ENCODE measurements at places on chromosomes 2 and 18.

DNA sequence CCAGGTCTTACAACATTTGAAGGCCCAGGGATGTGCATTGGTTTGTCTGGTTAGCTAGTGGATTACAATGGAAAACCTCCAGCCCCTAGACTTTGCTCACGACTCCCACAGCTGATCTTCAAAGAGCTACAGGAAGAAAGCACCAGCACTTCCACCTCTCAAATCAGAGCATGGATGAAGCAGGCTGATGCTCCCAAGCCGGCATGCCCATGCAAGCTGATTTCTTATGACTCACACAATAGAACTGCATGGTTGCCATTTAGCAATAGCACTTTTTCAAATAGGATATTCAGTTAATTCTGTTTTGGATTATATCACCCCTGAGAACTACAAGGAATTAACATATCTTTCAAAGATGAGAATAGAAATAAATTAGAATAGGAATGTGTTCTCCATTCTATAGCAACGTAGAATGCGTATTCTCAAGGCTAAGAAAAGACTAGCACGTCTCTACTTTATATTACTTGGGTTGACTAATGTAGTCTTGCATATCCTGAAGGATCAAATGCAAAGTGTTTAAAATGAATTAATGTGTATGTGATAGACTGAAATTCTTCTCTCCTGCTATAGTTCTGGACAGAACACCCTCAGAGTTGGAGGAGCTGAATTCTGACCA is 292.4 kb downstream of the TRIB2 start:
- DNase-seq: no peak

DNA sequence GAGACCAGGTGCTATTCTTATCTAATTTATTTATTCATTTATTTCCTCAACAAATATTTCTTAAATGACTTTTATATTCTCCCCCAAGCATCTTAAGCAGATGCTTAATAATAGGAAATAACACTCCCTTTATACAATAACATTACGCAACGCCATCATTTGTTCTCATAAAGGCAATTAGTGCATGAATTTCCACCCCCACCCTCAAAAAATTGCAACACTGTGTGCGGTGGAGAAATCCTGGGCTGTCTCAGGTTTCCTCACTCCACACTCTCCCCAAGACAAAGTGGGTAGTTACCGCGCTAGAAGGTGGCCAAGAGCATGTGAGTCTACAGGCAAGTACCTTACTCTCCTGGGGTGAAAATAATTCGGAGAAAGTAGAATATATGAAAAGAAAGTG is 37.0 kb upstream of the CTDP1 start:
- no peak for DNase-seq

- DNase-seq: no peak
Observed at GRCh38 chr2:64727013-64727767, 73.5 kb upstream of the SERTAD2 start.

GRCh38 chr2:172361840-172362239 is 65.5 kb upstream of the ITGA6 start:
- DNase-seq: no peak

DNA sequence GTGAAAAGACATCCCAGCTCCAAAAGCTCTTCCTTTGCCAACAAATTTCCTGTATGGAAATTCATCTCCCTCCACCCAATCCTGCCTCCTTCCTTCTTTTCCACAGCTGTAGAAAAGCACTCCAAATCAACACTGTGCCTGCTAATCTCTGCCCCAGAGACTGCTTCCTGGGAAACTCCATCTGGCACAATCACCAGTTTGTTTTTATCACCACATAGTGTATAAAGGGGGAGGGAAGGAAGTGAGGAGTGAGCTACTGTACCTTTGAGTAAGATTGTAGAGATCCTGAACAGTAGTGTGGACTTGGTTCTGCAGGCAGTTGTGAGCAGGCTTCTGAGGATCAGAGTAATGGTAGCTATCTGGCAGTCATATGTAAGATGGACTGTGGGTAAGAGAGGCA is 14.7 kb upstream of the FAM237A start:
- no peak for DNase-seq

GRCh38 chr2:224163566-224164307 is 124.7 kb upstream of the SERPINE2 start:
- no peak for DNase-seq

DNA sequence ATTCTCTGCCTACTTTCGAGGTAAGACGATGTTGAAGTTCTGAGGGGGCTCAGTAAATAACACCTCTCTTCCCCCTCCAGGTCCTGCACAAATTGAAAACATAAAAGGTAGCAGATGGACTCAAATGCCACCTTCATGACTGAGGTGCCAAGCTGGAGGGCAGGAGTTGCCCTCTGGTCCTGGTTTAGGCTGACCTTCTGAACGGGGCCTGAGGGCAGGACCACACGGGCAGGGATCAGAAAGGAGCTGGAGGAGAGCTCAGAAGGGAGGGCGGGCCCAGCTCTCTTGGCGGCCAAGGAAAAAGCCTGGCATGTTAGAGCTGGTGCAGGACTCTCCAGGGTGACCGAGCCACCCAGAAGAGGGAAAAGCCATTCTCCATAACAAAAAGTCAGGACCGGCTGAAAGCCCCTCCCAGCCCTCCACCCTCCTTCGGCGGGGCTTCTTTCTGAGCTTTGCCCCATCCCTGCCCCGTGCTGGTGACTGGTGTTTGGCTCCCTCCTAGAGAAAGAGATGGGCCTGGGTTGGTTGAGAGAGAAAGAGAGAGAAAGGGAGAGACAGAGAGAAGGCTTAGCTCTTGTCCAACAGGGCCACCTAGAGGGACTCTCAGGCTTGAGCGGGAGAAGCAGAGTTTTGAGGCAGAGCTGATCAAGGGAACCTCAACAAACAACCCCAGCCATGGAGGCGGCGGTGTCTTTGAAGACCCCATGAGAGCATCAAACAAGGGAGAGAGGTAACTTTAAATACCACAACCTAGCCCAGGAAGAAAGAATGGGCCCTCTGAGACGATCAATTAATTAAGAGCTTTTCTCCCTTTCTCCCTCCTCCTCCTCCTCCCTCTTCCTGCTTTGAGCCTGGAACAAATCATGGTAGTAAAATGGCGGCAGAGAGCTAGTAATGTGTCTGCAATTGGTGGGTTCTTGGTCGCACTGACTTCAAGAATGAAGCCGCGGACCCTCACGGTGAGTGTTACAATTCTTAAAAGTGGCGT is 50.8 kb downstream of the WIPF1 start:
- no peak for DNase-seq

GRCh38 chr2:187405921-187406320 is 42.1 kb downstream of the CALCRL start:
- no peak for DNase-seq

DNA sequence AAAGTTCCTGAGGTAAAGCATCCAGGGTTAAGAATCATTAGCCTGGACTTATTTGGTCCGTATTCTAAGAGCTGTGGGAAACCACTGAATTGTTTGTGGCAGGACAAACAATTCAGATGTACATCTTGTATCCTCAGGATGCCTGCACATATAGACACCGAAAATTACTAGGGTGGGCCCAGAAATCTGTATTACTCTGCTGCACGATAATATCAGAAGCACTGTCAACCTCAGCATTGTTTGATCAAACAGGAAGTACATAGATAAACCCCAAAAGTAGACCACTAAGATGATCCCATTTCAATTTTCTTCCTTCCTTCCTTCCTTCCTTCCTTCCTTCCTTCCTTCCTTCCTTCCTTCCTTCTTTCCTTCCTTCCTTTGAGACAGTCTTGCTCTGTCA is 34.2 kb upstream of the SPRED2 start:
- no peak for DNase-seq

GRCh38 chr2:195312662-195313061 is 344.4 kb upstream of the SLC39A10 start:
- no peak for DNase-seq

DNA sequence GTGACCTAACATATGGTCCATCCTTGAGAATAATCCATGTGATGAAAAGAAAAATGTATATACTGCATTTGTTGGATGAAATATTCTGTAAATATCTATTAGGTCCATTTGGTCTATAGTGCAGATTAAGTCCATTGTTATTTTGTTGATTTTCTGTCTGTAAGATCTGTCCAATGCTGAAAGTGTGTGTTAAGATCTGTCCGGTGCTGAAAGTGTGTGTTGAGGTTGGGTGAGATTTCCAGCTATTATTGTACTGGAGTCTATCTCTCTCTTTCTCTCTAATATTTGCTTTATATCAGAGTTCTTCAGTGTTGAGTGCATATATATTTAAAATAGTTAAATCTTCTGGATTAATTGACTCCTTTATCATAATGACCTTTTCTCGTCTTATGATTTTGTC is 828.8 kb upstream of the CRIM1 start:
- no peak for DNase-seq

- DNase-seq: no peak
Observed at GRCh38 chr2:227608561-227609338, 5.9 kb downstream of the SCYGR3 start.

All from pancreas (tissue), 10 donors.